ENCODE measurements at places on chromosomes 5 and 9.

GRCh38 chr9:31799953-31800609 lies 584.4 kb upstream of the ACO1 start:
- peak; percentile 13 for DNase-seq

DNA sequence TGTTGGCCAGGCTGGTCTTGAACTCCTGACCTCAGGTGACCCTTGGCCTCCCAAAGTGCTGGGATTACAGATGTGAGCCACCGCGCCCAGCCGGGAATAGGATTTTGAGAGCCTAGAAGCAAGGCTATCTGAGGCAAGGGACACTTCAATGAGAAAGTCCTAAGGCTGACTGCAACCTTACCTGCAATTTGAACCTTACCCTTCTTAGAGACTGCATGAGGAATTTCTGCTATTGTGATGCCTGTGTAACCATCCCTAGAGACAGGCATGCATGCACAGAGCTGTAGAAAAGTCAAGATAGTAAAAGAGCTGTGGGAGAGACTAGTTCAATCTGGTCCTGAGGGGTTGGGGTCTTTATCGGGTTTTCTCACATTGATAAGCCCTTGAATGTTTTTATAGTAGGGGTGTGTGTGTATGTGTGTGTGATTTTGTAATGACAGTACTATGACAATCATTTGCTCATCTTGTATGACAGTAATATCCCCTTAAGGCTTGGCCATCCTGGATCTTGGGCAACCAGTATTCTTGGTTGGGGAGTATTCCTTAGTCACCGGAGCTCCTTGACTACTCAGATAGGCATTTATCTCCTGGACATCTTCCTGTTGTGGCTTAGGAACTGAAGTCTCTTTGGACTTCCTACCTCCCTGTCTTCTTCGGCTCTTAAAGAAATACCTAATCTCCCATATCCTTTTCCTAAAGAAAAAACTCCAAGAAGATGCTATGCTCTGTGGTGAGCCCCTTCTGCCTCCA lies 11.2 kb downstream of the DNAJB5 start:
- peak; percentile 64 for DNase-seq

- no peak for DNase-seq
Measured at GRCh38 chr5:10173716-10174115, 76.0 kb downstream of the ATPSCKMT start.

DNA sequence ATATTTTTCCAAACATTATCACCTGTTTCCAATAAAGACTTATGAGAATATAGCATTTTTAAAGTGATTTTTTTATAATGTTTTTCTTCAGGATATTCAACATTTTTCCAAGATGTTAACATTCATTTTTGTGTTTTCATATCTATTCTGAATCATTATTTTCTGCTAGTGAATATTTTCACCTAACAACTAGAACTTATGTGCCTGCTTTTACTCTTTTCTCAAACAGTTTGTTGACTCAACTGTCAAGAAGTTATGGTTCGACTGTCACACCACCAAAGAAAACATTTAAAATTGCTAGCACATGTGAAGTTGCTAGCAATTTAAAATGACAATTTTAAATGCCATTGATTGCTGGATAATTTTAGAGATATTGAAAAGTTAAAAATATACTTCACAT lies 343.3 kb upstream of the CDH9 start:
- DNase-seq = no peak

GRCh38 chr5:68053202-68053601 lies 162.4 kb upstream of the PIK3R1 start:
- DNase-seq = peak; percentile 24

DNA sequence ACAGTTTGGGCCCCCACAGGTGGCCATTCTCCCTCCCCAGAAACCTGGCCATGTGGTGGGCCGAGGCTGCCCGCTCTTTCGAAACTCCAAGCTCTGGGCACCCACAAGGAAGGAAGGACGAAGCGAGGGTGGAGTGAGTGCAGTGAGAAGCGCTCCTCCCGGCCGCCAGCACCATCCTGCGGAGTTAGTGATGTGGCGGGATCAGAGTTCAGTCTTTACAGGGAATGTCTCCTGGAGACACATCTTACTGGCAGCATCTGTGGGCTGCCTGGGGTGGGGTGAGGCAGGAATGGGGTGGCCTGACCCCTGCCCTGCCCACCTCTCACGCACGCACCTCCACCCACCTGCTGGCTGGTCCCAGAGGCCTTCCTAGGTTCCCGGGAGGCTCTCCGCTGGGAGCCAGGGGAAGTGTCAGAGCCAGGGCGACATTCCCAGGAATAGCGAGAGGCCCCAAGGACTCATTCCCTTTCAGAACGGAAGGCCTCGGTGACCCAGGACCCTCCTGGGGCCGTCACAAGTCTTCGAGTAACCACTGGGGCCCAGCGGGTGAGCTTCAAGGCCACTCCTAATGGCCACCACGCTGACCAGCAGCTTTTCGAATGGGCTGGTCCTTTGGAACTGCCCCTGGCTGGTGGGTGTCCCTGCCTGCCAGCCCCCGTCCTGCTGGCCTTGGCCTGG lies 5.5 kb upstream of the RNU6ATAC start:
- no peak for DNase-seq

- peak; percentile 31 for DNase-seq
Measured at GRCh38 chr5:97839341-97840086, 656.5 kb upstream of the RIOK2 start.

- DNase-seq = peak; percentile 53
Measured at GRCh38 chr5:90939211-90939610, 380.6 kb downstream of the ADGRV1 start.

DNA sequence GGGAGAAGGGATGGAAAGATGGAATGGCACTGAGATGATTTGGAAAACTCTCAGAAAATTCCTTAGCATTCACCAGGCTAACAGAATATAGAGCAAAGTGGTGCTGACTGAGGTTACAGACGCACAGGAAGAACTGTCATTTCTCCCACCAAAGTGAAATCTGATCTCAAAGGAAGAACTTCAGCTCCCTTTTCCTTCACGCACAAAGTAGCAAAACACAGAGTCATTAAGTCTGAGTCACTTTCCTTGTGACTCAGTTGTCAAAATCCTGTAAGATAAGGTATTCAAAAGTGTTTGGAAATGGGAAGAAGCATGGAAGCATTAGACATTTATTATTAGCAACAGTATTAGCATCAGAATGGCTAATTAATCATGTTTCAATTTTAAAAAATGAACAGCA lies 11.7 kb downstream of the MPDZ start:
- peak; percentile 85 for DNase-seq

GRCh38 chr9:77063645-77064285 lies 44.3 kb downstream of the FOXB2 start:
- peak; percentile 80 for DNase-seq

GRCh38 chr5:158777647-158778350 lies 321.9 kb downstream of the EBF1 start:
- no peak for DNase-seq

GRCh38 chr9:69395718-69396117 lies 70.7 kb downstream of the ENTREP1 start:
- DNase-seq = no peak

- peak; percentile 68 for DNase-seq
Measured at GRCh38 chr5:33401482-33402390, 39.0 kb upstream of the TARS1 start.

GRCh38 chr5:134084570-134084969 lies 29.9 kb upstream of the TCF7 start:
- DNase-seq = peak; percentile 19

GRCh38 chr9:74463825-74464224 lies 33.3 kb upstream of the RORB start:
- DNase-seq = no peak

- no peak for DNase-seq
Measured at GRCh38 chr5:174745590-174746103, 21.3 kb downstream of the MSX2 start.

GRCh38 chr9:81599837-81600236 lies 89.5 kb downstream of the TLE1 start:
- DNase-seq = no peak

GRCh38 chr5:32100230-32100629 lies 73.9 kb downstream of the GOLPH3 start:
- DNase-seq = no peak

- DNase-seq = no peak
Measured at GRCh38 chr5:142644127-142644526, 41.8 kb downstream of the FGF1 start.

GRCh38 chr9:122580360-122580759 lies 2.8 kb downstream of the OR1L8 start:
- DNase-seq = peak; percentile 1

DNA sequence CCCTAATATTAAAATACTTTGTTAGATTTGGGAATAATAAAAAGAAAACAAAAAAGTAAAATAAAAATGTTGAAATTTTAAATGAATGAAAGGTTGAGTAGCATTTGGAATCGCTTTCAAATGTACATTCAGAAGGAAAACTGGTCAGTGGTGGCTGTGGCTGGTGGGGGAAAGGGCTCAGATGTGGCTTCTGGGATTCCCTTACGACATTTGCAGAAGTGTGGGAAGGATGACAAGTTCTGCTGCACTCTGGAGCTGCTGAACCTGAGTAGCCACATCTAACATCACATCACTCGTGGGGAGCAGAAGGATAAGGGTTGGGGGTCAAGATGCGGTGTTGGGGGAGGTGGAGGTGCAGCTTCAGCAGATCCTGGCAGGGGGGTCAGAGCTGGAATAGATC lies 25.6 kb upstream of the CAST start:
- DNase-seq = no peak

DNA sequence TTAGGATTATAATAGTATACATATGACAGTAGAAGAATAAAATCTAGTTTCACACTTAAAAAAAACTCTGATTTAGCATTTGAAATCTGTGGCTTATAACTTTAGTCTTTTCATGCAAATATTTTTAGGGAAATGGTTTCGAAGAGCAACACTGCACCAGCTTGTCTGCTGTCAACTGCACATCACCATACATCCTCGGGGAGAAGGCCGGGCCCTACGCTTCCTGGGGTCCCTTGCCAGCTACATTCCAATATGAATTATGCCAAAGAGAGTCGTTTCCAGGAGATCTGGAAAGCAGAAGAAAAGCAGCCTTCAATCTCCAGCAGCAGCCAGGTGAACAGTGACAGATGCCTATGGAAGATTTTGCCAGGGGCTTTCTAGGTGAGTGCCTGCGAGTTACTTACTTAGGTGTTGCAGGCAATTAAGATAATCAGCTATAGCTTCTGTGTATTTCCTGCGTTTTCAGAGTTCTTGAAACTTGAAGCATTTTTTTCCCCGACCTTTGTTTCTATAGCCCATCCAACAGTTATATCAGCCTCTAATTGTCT lies 166.8 kb downstream of the TRPM3 start:
- DNase-seq = no peak

DNA sequence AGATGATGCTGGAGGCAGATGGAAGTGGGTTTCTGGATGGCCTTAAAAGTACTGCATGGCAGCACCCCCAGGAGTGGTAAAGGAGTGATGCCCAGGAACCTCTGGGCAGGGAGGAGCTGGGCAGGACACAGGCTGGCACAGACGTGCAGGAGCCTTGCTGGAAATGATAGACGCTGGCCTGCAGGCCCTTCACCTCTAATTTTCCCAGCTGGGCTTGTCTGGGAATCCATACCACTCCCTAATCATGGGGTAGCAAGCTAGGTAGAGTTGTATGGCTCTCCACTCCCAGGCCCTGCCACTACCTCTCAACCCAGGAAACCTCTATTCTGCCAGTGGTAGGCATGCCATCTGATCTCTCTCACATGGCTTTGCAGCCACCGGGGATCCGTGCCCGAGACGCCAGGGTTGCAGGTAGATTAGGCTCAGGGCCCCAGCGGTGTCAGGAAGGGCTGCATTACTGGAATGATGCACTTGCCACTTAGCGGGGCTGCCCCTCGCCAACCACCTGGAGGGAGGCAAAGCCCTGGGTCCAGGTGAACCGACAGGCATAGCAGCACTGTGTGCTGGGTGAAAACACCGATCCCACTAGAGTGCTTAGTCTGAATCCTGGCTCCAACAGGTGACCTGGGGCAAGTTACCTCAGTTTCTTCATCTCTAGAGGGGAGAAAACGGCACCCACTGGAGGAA lies 79.6 kb upstream of the SLC25A51 start:
- no peak for DNase-seq

DNA sequence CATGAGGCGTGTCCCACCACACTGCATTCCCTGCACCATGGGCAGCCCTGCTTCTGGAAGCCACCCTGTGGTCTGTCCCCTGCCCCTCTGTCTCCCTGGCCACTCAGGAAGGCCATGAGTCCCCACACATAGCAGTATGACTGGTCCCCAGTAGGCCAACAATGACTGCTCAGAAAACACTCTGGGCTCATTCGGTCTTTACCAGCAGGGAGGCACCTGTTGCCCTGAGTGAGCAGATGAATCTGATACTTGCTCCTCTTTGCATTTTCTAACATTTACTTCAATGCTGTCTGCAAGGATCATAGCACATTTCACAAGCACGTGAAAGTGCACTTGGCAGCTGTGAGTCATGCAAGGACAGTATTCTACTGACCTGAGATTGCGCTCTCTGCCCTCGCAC lies 365.4 kb upstream of the IRX1 start:
- no peak for DNase-seq

DNA sequence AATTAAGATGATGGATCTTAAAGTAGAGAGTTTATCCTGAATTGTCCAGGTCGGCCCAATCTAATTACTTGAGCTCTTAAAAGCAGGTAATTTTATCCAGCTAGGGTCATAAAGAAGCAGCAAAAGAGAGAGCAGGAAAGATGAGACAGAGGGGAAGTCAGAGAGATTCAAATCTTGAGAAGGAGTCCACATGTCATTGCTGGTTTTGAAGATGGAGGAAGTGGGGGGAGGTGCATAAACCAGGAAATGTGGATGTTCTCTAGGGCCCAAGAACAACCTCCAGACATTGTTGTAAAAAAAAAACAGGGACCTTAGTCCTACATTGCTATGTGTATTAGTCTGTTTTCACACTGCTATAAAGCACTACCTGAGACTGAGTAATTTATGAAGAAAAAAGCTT lies 66.4 kb downstream of the SLCO4C1 start:
- DNase-seq = no peak

DNA sequence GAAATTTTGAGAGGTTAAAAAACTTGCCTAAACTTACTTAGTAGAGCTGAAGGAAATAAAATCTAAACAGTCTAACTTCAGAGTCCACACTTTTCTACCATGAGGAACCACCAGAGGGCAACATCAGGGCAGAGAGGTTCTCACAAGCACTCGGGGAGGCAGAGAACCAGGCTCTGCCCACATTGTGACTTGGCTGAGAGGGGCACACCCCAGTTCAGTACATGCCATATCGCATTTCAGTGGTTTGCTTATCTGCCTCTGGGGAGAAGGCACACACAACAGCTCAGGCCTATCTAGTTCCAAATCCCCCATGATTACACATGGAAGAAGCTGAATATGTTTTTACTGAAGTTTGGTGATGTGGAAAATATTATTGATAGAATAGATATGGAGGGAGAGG lies 49.2 kb downstream of the EQTN start:
- peak; percentile 16 for DNase-seq
